Nucleus accumbens (tissue), 56 donors: ENCODE measurements at places on chromosomes 16 and 17.

DNA sequence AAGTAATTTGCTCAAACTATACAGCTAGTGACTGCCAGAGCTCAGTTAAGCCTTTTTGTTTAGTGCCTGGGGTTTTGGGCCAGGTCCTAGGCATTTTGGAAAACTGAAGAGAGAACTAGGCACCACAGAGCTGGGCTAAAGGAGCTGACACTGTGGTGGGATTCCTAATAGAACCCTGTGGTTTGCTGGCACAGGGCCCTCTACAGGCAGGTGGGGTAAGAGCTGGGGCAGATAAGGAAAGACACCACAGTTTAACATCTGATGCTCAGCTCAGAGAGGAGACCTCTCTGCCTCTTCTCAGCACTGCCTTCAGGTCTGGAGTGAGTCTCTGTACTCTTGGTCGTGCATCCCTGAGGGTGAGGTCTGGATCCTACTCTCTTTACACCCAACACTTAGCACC is 121.2 kb downstream of the SNX11 start:
- no peak for DNase-seq

DNA sequence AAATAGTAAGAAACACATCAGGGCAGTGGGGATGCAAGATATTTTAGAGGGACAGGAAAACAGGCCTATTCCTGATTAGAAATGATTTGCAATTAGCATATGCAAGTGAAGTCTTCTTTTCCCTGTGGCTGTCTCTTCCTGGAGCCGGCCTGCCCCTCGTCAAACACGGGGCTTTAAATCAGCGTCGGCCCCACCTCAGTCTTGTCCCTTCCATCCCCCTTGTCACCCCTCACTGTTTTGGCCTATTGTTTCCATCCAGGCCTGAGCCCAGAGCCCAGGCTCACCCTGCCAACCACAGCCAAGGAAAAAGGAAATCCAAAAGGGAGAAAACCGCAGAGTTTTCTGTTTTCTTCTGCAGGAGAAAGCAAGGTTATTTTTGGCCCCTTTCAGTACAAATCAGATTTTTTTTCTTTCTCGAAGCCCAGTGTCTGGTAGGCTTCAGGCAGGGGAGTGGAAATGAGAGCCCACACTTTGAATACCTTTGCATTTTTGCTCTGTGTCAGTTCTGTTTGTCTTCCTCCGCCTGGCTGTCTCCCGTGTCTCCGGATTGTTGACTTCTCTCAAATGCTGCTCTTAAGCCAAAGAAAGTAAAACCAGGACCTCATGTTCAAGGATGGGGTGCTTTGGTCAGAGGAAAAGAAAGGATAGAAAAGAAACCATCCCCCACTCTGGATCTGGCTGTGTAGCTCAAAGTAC is 399.9 kb upstream of the CDH11 start:
- DNase-seq: no peak

GRCh38 chr17:45704251-45704650 is 79.9 kb upstream of the CRHR1 start:
- DNase-seq: no peak

GRCh38 chr16:22624800-22625533 is 114.3 kb downstream of the NPIPB5 start:
- no peak for DNase-seq
